Body of pancreas (tissue), 4 donors: ENCODE measurements at places on chromosomes 13 and 19.

- DNase-seq, result no peak
Observed at GRCh38 chr13:43273362-43273761, 250.0 kb downstream of the DNAJC15 start.

GRCh38 chr13:81021284-81021840 is 680.4 kb upstream of the SPRY2 start:
- no peak for DNase-seq

DNA sequence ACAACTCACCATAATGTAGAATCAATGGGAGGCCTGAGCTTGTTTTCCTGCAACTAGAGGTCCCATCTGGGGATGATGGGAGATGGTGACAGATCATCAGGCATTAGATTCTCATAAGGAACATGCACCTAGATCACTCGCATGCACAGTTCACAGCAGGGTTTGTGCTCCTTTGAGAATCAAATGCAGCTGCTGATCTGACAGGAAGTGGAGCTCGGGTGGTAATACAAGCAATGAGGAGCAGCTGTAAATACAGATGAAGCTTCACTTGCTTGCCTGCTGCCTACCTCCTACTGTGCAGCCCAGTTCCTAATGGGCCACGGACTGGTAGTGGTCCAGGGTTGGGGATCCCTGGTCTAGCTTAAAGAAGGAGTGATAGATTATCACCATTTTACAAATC is 33.0 kb downstream of the KPNA3 start:
- DNase-seq, result no peak

- no peak for DNase-seq
Observed at GRCh38 chr13:29883941-29884518, 33.6 kb upstream of the UBL3 start.

DNA sequence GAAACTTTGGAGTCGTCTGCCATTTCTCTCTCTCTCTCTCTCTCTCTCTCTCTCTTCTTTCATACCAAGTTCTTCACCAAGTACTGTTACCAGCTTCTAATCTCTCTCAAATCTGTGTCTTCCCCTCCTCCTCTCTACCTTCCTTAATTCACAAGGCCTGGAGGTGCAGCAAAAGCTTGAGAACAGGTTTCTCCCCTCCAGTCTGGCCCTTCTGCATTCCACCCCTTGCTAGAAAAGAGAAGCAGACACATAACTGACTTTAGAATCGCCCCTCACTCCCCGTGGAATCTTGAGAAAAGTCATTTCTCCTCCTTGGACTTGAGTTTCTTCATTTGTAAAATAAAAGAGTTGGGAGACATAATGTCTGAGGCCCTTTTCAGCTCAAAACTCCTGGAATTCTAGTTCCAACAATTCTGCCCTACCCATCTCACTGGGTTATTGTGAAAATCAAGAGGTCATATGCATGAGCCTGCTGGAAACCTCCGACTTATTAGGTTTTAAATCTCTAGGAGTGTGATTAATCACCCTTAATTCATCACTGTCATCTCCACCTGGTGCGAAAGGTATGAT is 20.4 kb downstream of the AMER2 start:
- no peak for DNase-seq

GRCh38 chr13:22196777-22197176 is 525.9 kb downstream of the FGF9 start:
- DNase-seq, result no peak

DNA sequence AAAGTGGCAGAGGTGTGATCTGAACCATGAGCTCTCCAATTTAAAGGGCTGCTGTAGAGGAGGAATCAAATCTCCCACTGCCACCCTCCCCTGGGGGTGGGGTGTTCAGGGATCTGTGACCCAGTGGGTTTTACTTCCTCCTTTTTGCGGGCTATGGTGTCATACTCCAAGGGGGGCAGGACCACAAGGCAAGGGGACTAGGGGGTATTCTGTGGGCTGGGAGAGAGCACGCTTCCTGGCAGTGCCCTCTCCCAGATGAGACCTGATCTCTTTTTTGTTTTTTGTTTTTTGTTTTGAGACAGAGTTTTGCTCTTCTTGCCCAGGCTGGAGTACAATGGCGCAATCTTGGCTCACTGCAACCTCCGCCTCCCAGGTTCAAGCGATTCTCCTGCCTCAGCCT is 10.3 kb downstream of the PLD3 start:
- peak; percentile 52 for DNase-seq

DNA sequence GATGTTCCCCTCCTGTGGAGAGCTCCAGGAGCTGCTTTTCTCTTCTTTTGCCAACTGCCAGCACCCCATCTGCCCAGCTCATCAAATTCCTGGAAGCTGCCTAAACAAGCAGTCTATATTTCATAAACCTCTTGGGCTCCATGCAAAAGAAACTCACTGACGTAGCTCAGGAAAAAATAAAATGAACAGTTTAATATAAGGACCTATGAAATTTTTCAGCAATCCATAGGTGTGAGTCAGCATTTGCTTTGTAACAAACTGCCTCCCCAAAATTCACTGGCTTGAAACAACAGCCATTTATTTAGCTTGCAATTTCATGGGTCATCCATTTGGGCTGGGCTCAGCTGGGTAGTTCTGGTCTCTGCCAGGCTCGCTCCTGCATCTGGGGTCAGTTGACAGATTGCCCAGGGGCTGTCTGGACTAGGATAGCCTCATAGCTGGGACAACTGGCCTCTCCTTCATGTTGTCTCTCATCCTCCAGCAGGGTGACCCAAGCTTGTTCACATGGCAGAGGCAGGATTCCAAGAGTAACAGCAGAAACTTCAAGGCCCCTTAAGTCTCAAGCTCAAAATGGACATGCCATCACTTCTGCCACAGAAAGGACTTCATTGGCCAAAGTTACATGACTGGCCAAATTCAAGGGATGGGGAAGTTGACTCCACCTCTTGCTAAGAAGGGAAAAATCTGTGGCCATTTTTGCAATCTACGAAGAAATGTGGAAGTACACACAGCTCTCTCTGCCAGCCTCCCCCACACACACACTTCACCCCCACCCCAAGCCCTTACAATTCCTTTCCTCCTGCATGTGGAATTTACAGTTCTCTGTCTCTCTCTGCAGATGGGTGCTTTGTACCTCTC is 7.9 kb upstream of the PVR start:
- no peak for DNase-seq

DNA sequence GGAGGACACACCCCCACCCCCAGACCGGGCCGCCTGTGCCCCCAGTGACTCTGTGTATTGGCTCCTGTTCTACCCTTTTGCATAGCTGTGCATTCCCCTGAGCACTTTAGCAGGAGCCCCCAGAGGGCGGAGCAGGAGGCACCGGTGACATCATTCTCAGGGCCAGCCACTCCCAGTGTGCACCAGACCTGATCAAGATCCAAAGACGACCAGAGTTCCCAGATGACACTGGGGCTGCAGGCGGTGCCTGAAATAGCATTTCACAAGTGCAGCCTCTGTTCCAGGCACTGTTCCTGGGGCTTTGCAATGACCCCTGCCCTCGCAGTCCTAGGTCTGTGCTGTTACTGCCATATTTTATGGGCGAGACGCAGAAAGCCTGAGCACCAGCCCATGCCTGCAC is 14.5 kb upstream of the PTPRS start:
- no peak for DNase-seq

DNA sequence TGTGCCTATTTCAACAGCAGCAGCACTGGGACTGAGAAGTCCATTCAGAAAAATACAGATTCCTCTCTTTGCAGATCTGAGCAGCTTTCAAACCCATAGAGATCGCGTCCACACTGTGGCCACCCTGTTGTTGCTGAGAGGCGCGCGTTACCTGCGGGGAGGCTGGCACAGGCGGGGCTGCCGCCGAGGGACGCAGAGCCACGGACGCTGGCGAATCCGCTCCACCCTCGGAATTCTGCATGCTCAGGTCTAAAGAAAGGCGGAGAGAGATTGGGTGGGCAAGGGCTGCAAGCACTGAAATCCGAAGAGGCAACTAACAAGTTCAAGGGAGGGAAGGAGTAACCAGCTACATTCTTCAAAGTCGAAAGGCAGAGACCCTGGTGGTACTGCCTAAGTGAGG is 63.0 kb downstream of the RFX2 start:
- DNase-seq, result no peak

- DNase-seq, result peak; percentile 17
Observed at GRCh38 chr19:41000310-41000737, 9.2 kb downstream of the CYP2B6 start.

DNA sequence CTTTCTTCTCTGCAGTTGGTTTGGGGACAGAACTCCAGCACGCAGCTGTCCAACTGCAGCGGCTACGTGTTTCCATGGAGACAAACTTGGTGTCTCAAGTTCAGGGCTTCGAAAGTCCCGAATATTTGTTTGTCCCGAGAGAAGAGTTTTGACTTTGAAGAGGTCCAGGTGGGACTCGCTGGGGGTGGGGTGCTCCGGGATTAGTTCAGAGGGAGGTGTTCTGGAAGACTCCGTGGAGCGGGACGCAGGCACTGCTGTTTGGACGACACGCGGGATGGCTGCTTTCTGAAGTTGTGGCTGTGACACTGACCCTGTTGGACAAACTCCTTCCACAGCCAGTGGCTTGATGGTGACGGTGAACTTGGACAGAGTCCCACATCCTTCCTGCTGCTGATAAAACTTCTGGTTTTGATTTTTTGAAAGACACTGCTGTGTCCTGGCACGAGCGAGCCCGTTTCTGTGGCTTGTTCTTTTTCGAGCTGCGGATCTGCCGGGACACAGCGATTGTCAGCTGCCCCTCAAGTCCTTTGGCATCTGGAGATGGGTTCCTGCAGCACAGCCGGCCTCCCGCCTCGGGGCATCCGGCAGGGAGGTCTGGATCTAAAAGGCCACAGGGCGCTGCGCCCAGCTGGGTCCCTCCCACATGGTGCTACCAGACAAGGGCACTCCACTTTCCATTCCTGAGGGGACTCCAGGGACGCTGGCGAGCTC is 15.9 kb upstream of the RANBP3 start:
- DNase-seq, result no peak
